NCI-H446 (cell line): ENCODE measurements at places on chromosomes 5 and 9.

- no peak for DNase-seq
Observed at GRCh38 chr5:126519637-126520592, 75.1 kb downstream of the ALDH7A1 start.

DNA sequence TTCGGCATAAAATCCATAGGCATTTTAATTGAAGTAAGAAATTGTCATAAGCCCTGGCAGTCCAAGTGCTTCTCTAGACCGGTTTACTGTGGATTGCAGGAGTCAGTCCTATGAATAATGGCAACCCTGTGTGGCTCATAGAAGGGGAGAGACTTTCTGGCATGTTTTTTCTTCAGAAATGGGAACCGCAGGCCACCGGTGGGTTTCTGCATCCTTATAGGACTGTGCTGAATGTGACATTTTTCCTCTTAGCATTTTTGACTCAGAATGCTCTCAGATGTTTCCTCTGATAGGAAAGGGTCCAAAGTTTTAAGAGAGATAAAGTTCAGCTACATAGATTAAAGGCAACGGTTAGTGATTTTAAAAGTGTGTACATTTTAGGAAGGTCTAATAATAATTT, 6.3 kb downstream of the DAPK1 start:
- DNase-seq = no peak

DNA sequence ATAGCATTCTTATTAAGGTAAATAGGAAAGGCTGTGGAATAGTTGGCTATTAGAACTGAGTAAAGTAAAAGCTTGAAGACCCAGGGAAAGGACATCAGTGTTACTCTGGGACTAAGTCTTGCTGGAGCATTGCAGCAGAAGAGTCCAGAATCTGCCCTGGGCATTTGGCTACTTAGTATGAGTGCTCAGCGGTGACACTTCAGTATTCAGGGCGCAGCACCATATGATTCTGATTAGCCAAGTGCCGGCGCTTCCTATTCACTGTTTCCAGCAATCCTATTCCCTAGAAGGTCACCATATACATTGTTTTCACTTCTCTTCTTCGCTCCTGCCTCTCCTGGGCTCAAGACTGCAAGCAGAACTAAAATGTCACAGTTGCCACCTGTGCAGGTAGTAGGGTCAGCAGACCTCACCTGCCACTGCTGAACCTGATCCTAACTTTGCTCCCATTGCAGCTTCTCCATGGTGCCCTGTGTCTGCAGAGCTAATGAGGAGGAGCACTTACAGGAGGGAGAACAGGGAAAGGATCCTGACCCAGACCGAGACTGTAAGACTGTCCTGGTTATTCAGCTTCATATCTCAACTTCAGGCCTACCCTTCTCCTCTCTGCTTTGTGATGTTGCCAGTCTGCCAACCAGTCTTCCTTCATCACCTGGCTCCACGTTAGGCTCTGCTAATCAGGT, 313.6 kb upstream of the PIK3R1 start:
- DNase-seq = no peak

GRCh38 chr9:134192311-134192950, 28.1 kb upstream of the RNU6ATAC start:
- no peak for DNase-seq
